ENCODE measurements at places on chromosomes 5 and 9.

GRCh38 chr9:131036529-131037334 is 27.8 kb downstream of the LAMC3 start:
- DNase-seq = no peak

DNA sequence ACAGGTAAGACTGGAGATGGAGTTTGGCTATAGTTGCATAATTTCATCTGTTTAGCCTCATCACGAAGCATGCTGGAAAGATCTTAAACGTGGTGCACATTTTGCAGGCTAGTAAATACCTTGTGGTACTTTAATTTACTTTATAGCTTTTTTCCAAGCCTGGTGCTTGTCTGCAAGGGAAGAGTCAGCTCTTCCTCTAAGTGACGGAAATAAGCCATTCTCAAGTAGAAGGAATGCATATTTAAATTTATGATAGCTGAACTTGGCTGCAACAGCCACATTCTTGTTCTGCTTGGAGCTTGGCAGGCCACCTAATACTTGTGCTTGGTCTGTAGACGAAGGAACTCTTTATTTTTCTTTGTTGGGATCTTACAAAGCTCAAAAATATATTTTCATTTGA is 188.0 kb upstream of the PIK3R1 start:
- DNase-seq = peak; percentile 73

GRCh38 chr9:110951805-110952539 is 86.3 kb downstream of the LPAR1 start:
- DNase-seq = peak; percentile 31

DNA sequence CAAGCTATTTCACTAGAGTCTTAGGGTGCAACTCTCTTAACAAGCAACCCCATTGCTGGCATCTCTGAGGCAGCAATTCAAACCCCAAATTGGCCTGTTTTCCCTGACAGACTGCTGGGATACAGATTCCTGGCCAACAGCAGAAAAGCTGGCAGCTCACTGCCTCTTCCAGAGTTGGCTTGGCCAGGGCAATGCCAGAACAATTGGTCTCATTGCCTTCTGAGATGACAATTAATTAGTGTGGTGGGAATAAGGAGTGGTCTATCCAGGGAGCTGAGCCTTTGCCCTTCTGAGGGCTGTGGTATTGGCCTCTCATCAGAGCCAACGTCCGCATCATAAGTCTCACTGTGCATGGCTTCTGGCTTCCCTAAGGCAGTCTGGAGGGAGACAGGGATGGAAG is 183.2 kb downstream of the GNAQ start:
- DNase-seq = no peak

GRCh38 chr9:2697492-2697891 is 19.8 kb upstream of the KCNV2 start:
- no peak for DNase-seq

DNA sequence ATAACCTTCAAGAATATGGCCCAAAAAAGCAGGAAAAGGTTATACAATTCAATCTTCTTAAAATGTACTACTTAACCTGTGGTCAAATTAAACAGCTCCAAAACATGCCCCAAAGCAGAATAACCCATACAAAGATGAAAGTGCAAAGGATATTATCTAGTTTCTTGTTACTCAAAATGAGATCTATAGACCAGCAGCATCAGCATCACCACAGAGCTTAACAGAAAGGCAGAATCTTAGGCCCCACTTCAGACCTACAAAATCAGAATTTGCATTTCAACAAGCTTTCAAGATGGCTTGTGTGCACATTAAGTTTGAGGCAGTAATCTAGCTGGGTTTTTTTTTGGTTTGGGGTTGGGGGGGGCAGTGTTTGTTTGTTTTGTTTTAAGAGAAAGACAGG is 54.0 kb downstream of the SCAI start:
- no peak for DNase-seq

GRCh38 chr5:161549106-161549505 is 2.6 kb upstream of the GABRB2 start:
- DNase-seq = no peak

- DNase-seq = no peak
These were observed 680.4 kb upstream of the ITGA1 start for GRCh38 chr5:52107210-52107905.

GRCh38 chr5:95842854-95843544 is 20.5 kb upstream of the GLRX start:
- DNase-seq = peak; percentile 86

GRCh38 chr5:24855485-24855884 is 210.7 kb upstream of the CDH10 start:
- no peak for DNase-seq

DNA sequence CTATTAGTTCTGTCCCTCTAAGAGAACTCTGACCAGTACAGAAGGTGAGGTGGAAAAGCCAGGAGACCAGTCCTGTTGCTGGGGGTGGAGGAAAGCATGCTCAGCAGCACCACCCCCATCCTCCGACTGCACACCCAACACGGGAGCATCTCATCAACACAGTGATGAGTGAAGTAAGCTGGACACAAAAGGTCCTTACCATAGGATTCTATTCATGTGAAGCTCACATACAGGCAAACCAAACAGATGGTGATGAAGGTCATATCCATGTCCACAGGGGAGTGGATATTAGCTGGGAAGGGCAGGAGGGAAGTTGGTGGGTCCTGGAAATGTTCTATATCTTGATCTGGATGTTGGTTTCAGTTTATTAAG is 14.8 kb upstream of the MARCHF6 start:
- no peak for DNase-seq

- DNase-seq = no peak
These were observed 62.3 kb downstream of the ACER2 start for GRCh38 chr9:19470981-19471650.

DNA sequence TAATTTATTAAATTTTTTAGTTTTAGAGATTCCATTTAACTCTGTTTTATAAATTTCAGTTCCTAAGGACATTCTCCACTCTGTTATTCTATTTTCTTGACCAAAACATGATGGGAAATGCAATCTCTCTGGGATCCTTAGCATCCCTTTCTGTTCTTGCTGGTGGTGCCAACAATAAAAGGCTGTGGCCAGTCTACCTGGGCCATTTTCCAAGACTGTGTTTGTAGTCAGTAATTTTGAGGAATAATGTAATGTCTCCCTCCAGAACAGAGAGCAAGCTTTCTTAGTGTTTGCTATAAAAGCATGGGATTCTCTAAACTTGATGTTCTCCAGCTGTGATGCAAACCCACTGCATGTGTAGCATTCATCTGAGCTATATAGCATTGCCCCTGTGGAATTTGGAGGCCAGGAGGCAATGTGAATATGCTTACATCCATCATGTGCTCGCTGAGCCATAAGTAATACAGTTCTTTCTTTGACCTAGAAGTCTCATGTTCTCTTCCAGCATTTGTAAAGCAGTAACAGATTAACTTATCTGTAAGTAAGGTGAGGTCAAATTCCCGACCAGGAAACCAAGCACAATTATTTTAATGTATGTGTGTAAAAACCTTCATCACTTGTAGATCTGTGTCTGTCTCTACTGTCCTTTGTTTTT is 211.5 kb upstream of the TAS2R1 start:
- DNase-seq = no peak

- DNase-seq = peak; percentile 81
These were observed 64.2 kb downstream of the MYO10 start for GRCh38 chr5:16871746-16872339.

DNA sequence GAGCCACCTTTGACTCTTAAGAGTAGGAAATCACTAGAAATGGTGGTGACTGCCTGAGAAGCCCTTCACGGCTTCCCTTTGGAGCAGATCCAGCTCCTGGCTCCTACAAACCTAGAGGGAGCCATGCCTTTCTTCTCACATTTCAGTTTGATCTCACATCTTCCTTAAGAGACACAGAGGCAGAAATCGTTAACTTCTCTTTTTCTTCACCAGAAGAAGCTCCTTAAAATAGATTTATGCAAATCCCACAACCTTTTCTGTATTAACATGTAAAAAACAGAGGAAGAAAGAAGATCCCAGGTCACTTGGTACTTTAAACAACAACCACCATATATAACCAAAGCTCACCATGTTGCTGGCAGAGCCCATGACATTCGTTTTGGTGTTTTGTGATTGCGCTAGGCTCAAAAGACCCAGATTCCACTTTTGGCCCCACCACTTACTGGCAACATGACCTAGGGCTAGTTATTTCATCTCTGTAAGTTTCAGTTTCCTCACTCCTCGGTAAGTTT is 29.6 kb downstream of the PAX5 start:
- DNase-seq = no peak

GRCh38 chr9:136045595-136046553 is 49.2 kb downstream of the NACC2 start:
- no peak for DNase-seq

DNA sequence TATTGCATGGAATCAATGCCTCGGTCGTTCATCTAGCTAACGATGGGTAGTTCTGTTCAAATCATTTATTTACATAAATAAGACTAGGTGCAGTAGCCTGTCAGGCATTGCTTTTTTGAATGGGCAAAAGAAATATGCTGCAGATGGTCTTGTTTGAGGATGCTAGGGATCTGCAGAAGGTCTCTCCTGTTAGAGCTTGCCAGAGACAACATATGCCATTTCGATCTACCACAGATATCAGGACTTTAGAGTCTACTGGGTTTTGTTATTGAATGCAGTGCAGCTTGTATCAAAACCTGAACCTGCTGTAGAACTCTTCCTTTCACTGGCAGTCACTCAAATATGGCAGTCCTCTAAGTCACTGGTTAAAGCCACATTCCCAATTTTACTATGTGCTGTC is 381.1 kb upstream of the CDH10 start:
- no peak for DNase-seq

DNA sequence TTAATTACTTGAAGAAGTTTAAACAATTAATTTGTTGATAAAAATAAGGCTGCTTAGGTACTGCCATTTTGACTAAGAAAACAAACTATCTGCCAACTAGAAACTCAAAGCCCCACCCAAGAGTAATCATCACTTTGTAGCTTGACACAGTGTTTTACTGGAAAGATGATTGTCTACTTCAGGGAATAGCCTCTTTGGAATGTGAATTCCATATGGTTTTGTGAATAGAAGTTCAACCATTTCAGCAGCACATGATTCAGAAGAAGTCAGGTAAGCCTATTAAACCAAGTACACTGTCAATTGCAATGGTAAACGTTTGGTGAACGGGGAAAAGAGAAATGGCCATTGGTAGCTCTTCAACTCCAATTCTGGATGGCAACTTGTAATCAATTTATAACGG is 55.2 kb downstream of the PLK2 start:
- no peak for DNase-seq

- no peak for DNase-seq
These were observed 9.6 kb downstream of the DEPDC1B start for GRCh38 chr5:60690326-60690725.

GRCh38 chr5:107253246-107253645 is 417.5 kb downstream of the EFNA5 start:
- DNase-seq = no peak

DNA sequence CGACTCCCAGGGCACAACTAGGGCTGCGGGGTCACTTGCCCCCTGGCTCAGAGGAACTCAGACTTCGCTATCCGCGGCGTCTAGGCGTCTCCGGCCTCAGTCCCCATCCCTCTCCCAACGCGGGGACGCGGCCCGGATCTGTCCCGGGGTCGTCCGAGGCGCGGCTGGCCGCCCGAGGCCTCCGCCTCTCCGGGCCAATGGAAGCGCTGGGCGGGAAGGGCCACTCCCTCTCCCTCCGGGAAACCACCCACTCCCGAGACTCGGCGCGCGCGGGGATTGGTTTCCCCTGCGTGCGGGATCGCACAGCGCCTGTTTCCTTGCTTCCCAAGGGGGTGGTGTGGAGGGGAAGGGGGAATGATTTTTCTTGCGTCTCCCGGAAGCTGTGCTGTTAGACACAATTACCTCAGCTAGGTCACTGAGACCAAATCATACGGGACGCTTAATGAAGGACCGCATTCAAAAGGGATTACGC is 38.3 kb downstream of the NR2F1 start:
- peak; percentile 81 for DNase-seq

GRCh38 chr5:4099386-4099785 is 503.8 kb downstream of the IRX1 start:
- no peak for DNase-seq

DNA sequence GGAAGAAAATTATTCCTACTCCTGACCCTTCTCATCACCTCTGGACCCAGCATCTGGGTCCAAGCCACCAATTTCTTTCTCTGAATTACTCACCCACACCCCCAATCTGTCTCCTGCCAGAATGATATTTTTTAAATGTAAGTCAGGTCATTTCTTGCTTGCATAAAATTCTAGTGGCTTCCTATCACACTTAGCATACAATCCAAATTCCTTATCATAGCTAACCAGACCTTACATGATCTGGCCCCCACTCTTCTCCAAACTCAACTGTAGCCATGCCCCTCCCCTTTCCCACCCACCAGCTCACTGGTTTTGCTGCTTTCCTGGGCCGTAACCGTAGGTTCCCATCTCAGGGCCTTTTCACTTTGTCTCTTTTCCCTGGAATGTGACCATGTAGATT is 15.2 kb downstream of the HTR4 start:
- no peak for DNase-seq

- no peak for DNase-seq
These were observed 27.8 kb upstream of the SLC6A19 start for GRCh38 chr5:1173485-1174070.

GRCh38 chr5:113036826-113037225 is 60.2 kb downstream of the DCP2 start:
- no peak for DNase-seq

DNA sequence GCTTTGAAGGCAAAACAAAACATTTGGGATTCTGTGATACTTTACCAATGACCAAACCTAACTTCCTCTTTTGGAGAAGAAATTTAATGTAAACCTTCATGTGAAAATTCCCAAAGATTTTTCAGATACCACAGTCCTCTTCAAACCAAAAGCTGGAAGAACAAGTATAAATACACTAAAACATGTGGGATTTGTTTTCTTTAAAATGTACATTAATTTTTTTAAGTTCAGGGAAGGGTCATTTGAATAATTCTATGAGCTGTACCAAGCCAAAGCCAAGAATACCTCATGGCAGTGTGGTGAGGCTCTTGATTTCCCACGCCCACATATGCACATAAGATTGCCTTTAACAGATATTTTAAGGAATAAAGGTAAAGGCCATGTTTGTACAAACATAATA is 28.4 kb upstream of the ITGA1 start:
- no peak for DNase-seq

DNA sequence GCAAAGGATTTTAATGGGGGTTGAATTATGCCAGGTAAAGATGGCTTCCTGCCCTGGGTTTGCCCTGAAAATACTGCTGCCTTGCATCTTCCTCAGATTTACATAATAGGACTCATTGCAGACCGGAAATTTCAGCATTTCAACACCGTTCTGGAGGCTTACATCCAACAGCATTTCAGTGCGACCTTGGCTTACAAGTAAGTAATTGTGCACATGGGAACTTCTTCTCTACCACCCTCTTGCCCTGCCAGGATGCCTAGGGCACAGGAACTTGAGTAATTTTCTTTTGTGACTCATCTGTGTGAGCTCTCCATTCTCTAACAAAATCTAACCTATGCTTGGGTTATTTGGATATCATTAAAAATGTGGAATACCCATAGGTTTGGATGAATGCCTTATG is 80.2 kb downstream of the DOCK2 start:
- peak; percentile 67 for DNase-seq

- DNase-seq = no peak
These were observed 39.4 kb upstream of the SMIM32 start for GRCh38 chr5:136232316-136232715.

GRCh38 chr9:127963359-127964064 is 17.3 kb downstream of the EEIG1 start:
- DNase-seq = no peak

GRCh38 chr5:7325975-7326913 is 69.7 kb upstream of the ADCY2 start:
- DNase-seq = no peak
